ENCODE measurements at places on chromosomes 3 and 15.

DNA sequence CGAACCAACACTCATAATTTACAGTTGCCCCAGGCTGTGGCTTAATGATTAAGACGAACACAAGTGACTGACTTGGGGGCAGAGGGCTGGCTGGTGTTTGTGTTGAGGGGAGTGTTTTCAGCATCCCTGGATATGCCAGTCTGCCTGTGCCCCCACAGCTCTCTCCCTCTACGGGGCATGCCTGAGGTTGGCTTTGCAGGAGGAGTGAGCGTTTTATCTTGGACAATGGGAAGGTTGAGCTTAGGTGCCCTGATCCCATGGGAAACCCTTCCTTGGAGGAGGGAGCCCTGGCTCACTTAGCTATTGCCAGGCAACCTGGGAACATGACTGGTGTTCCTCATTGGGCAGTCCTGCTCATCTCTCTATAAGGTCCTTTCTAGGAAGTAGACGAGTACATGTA, 17.6 kb downstream of the FAM107A start:
- DNase-seq, result no peak

- no peak for DNase-seq
Measured at GRCh38 chr3:5290915-5291314, 103.4 kb downstream of the EDEM1 start.

DNA sequence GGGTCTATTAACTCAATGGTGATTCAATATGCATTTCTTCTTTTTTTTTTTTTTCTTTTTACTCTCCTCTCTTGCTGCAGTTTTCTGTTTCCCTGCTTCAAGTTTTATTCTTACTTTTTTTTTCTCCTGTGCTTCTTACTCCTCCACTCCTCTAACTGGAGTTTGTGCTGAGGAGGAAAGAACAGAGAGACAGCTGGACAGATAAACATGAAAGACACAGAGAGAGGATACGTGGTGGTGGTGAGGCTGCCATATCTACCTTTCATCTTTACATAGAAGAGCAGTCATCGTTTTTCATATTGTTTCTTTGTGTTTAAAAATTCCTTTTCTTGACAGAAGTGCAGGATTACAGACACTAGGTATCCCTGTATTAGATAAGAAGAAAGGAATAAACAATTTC, 262.8 kb downstream of the OTOL1 start:
- no peak for DNase-seq

DNA sequence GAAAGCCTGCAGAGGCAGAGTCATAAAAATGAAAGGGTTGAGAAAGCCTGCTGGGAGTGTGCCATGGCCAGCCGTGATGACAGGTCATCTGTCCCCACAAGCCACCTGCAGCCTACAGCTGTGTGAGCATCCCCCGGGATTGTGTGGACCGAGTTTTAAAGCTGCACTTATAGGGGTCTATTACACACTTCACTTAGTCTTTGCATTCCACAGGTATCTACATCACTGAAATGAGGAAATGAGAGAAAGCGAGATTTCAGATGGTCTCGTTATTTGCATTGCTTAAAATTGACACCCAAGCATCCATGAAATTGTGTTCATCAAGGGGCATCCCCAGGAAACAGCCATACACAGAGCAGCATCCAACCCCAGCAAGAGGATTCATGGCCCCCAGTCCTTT, 137.6 kb upstream of the TRIM42 start:
- no peak for DNase-seq

- DNase-seq, result no peak
Measured at GRCh38 chr15:62301993-62302675, 137.0 kb upstream of the C2CD4B start.

DNA sequence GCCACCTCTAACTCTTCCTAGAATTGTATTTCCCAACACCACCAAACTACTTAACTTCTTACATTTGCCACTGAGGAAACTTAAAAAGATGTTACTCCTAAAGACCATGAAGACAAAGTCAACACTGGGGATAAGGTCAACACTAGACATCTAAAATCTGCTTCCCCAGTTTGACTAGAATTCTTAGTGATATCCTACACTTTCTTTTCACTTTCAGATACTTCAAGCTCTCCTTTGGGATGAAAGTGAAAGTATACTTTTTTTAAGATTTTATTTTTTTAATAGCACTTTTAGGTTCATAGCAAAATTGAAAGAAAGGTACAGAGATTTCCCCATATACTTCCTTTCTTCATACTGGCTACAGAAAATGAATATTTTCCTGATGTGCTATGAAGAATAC, 32.6 kb downstream of the GOLIM4 start:
- DNase-seq, result no peak

GRCh38 chr15:28101983-28102441, 2.9 kb upstream of the OCA2 start:
- no peak for DNase-seq

DNA sequence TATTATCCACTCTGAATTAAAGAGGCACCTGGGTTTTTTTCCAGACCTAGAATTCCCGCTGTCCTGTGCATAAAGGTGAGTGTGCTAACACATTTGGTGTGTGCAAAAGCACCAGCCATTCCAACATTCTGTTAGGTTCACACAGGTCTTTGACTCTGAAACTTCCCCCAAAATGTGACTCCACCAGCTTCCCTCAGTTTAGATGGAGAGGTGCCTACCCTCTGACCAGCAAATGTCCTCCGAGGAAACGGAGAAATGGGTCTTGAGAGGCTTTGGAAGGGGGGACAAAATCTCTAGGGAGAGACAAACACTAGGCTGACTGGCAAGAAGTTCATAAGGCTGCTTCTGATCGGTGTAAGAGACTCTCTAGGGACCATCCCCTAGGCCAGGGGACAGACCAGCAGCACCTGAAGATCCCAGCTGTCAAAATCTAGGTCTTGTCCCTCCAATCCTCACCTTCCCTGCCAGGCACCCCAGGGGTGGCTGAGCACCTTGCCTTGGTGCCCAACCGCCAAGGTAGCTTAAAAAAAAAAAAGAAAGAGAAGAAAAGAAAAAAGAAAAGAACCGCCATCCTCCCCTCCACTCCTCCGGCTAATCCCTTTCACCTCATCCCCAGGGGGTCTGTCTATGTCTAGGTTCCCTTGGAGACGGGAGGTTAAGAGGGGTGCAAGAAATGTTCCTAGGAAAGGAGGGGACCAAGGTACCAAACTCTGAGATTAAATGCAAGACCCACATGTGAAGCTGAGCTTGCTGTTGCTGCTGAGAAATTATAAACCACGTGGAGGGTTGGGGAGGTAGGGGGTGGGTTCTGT, 2.0 kb upstream of the MECOM start:
- no peak for DNase-seq

DNA sequence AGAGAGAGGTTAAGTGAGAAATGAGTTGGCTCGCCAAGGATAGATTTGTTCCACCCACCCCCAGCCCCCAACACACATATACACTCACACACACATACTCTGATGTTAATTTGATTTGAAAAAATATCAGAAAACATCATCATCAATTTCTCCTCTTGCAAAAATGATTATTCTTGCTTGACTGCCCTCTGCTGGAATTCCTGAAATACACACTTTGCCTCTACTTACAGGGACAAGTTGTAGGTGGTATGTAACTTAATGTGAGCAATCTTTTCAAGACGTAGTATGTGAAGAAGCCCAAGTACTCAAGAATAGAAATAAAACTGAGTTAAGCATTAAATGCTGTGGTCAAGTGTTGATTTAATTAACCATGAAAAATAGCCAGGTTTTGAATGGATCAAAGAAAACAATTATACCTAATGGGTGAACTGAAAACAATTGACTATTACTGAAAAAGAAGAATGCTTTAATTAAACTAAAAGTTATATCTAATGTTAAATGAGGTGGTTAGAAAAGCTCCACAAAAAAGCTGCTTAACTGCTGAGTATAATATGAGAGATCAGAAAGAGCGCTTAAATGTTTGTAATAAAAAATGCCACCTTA, 46.6 kb upstream of the MDFIC2 start:
- peak; percentile 16 for DNase-seq

- no peak for DNase-seq
Measured at GRCh38 chr3:141401573-141402475, 33.5 kb downstream of the ZBTB38 start.

- DNase-seq, result no peak
Measured at GRCh38 chr3:14768182-14768790, 50.5 kb upstream of the FGD5 start.

DNA sequence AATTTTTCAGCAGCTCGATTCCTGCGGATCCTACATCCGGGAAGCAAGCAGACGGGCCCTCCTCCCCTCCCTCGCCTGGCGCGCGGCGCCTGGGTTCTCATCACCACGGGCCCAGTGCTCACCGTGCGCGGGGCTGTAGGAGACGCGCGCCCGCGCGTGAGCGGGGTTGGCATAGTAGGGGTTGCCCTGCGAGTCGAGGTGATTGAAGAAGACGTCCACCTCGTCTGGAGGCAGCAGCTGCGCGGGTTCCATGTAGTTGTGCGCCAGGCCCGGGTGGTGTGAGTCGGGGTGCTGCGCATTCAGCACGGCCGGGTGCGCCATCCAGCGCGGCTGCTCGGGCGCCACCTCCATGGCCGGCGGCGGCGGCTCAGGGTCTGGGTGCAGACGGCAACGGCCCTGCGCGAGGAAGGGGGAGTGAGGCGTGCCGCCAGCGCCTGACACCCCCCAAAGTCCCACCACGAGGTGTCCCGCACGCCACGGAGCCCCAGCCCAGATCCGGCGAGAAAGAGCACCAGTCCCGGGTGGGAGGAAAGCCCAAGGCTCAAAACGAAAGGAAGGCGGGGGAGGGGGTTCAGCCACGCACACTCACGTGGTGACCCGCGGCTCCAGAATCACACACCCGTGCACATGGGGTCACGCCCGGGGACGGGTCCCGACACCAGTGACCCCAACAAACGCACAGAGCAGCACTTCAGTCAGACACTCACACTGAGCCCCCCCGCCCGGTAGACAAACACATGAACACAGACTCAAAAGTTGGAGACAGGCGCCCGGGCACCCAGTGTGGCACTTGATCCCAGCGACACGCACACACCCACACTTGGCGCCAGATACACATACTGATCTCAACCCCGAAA, 6.1 kb downstream of the GATA2 start:
- no peak for DNase-seq

DNA sequence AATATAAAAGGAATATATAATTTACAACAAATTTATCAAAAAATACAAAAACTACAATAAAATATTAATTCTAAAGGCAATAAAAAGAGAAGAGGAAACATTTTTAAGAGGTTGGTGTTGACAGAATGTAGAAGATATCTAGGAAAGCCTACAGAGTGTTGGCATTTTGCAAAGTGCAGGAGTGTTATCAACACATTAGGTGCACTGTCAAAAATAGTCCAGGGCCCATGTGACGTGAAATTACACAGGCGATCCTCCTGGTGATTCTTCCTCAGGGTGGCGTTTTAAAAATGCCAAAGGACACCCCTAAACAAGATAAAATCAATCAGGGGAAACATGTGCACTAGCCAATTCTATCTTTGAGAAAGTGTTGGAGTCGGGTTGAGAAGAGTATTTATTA, 222.7 kb downstream of the ARPP21 start:
- DNase-seq, result no peak

GRCh38 chr15:78093242-78094020, 1.1 kb downstream of the SH2D7 start:
- no peak for DNase-seq

DNA sequence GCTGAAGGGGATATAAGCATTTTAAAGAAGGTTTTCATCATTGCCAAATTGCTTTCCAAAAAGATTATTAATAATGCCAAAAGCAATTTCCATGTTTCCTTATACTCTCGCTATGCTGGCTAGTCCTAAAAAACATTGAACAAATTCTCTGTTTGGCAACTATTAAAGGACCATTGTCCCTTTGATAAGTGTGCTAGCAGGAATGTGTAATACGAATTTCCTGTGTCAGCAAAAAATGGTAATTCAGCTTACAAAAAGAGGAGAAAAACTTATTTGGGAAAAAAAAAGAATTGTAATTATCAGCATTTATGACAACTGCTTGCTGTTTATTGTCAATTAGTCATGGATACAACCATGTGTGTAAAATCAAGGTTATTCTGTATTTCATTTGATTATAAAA, 138.6 kb downstream of the TBL1XR1 start:
- DNase-seq, result no peak

GRCh38 chr15:64521201-64521600, 60.8 kb downstream of the ZNF609 start:
- DNase-seq, result no peak

- DNase-seq, result no peak
Measured at GRCh38 chr3:128735287-128735686, 9.3 kb downstream of the RAB7A start.

- DNase-seq, result no peak
Measured at GRCh38 chr3:124283652-124284023, 291.7 kb upstream of the ROPN1 start.

GRCh38 chr3:139762302-139762701, 84.5 kb upstream of the NMNAT3 start:
- DNase-seq, result no peak

GRCh38 chr3:168620854-168621253, 525.1 kb upstream of the GOLIM4 start:
- DNase-seq, result peak; percentile 9

- DNase-seq, result peak; percentile 96
Measured at GRCh38 chr3:190566043-190566933, 52.4 kb downstream of the IL1RAP start.

GRCh38 chr3:183208260-183208659, 44.8 kb upstream of the B3GNT5 start:
- no peak for DNase-seq

GRCh38 chr3:107679921-107680320, 157.2 kb downstream of the BBX start:
- no peak for DNase-seq

DNA sequence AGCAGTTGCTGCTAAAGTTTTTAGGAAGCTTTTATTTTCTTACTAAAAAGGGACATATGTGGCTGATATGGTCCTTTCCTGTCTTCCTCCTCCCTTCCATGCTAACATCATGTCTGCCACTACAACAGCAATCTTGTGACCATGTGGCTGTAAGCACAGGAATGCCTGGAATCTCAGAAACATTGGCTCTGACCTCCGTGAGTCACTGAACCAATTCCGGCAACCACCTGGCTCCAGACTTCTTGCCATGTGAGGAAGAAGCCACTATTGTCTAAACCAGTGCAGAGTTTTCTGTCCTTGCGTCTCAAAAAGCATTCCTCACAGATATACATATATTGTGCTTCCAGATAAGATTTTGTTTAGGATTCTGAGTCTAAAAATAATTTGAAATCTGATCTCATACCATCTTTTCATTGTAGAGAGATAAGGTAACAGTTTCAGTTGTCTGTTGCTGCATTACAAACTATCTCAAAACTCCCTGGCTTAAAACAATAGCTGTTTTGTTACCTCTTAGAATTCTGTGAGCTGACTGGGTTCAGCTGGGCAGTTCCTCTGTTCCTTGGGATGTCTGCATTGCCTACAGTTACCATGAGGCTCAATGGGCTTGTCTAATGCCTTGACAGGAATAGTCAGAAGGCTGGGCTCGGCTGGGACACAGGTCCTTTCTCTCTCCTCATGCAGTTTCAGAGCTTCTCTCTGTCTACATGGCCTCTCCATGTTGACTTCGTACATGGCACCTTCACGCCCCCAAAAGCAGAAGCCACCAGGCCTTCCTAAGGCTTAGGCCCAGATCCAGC, 77.3 kb upstream of the MAGI1 start:
- peak; percentile 79 for DNase-seq

DNA sequence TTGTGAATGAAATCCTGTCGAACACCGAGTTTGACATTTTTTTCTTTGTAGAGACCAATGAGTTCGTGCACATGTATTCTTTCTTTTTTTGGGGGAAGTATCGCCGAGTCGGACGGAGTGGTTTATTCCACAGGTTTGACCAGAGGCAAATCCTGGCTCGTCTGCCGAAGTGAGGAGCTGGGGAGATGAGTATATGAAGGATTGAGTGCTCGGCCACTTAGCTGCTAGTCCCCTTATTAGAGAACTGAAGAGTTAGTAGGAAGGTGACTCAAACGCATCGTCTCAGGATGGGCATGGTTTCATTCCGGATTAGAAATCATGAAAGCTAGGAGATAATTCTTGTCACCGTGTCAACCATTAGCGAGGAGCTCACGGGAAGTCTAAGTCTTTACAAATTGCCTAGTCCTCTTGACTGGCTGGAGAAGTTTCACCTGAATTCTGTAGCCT, 154.7 kb upstream of the GOLIM4 start:
- no peak for DNase-seq
